ENCODE measurements at places on chromosomes 7 and 10.

GRCh38 chr10:33410096-33410859 is 75.8 kb upstream of the NRP1 start:
- no peak for DNase-seq

DNA sequence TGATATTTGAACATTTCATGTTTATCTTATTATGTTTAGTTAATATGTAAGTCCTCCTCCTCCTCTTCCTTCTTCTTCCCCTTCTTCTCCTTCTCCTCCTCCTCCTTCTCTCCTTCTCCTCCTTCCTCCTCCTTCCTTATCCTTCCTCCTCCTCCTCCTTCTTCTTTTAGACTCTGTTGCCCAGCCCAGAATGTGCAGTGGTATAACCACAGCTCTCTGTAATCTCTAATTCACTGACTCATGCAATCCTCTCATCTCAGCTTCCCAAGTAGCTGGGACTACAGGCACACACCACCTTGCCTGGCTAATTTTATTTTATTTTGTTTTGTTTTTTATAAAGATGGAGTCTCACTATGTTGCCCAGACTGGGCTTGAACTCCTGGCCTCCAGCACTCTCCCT is 83.4 kb upstream of the ODAD2 start:
- DNase-seq = no peak

DNA sequence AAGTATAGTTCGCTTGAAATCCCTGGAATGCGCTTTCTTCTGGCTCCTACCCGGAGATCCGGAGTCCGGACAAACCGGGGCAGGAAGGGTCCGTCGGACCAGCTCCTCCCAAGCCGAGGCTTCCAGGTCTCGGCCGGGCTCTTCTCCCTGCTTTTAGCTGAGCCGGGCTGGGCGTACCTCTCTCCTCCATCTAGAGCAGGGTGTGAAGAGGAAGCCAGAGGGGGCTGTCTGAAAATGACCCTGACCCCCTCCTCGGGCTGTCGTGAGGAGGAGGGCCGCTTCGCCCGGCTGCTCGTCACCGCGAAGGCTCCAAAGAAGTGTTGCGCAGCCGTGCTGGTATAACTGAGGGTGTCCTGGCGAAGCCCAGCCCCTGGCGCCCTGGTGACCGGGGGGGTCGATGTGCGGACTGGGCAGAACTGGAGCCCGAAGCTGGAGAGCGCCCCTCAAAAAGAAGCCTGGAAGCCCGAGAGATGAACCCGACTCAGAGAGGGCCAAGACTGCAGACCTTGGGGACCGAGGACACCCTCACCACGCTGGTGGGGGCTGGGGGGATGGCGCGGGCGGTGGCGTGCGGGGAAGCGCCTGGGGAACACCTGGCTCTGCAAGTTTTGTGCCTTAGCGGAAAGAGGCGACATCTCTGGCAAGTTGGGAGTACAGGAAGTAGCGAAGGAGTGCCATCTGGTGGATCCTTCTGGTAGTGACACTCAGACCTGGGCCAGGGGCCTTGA is 5.7 kb downstream of the KAZALD1 start:
- peak; percentile 90 for DNase-seq

- no peak for DNase-seq
Observed at GRCh38 chr7:66768865-66769832, 28.6 kb downstream of the RABGEF1 start.

DNA sequence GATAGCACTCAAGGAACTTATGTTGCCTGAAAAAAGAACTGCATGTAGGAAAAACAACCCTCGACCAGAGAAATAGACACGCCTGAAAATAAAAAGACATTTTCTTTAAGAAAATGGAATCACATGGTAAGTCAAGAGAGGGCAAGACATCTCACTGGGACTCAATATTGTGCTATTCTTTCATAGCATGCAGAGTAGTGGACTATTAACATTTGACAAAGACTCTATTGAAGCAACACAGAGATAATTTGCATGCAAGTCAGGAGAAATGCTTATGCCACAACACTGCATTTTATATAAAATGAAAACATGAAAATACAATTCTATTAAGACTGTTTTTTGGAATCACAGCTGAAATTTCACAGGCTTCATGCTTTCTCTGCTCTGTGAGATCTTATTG is 77.9 kb upstream of the RHOBTB1 start:
- no peak for DNase-seq

DNA sequence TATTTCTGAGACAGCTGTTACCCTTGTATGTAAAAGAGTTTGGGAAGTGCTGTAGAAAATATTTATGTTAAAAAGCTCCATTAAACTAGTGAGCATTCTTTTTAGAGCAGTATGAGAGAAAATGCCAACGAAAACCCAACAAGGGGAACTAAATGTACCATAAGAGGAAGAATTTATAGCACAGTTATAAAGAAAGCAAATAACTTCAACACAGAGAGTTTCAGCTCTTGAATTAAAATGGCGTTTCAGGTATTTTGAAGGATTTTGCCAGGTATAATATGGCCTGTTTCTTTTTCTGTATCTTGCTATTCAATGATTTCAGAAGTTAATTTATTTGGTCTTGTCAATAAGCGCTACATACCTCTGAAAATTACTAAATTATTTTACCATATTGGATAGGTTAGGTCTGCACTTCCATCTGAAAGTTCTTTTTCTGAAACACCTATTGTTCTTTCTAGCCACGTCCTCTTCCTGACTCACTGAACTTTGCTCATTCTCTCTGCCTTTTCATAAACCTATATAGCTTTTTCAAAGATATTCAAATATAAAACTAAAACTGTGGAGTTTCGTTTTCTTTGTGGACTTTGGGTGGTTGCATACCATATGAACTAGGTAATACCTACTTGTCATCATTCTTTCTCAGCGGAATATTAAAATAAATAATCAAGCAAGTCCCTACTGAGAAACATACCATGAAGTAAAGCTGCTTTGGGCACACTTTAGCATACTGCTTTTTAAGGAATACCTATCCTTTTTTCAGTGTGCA is 136.1 kb downstream of the SEMA3A start:
- no peak for DNase-seq

DNA sequence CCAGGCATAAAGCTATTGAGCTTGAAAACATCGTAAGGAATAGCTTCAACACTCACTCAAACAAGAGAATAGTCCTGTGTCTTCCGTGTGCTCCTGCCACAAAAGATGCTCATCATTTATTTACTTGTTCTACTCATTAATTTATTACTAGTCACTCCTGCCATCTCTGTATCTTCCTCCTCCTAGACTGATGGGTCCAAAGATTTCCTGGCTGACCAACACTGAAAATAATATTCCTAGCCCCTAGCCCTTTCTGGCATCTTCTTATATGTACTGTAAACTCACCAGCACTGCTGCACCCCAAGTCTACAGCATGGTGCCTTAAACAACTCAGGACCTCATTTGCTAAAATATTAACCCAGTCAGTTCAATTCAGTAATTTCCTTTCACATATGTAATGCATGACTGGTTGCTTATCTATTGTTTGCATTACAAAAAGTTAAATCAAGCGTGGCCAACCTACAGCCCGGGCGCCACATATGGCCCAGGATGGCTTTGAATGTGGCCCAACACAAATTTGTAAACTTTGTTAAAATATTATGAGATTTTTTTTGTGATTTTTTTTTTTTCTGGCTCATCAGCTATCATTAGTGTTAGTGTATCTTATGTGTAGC is 86.7 kb upstream of the GSDME start:
- no peak for DNase-seq

GRCh38 chr7:22123139-22123538 is 177.4 kb upstream of the CDCA7L start:
- no peak for DNase-seq

- no peak for DNase-seq
Observed at GRCh38 chr10:121615836-121616235, 17.6 kb upstream of the FGFR2 start.
